ENCODE measurements at places on chromosomes 2 and 18.

- DNase-seq: no peak
Observed at GRCh38 chr2:10989782-10990181, 78.0 kb downstream of the KCNF1 start.

- no peak for DNase-seq
Observed at GRCh38 chr2:75788902-75789301, 78.2 kb upstream of the GCFC2 start.

DNA sequence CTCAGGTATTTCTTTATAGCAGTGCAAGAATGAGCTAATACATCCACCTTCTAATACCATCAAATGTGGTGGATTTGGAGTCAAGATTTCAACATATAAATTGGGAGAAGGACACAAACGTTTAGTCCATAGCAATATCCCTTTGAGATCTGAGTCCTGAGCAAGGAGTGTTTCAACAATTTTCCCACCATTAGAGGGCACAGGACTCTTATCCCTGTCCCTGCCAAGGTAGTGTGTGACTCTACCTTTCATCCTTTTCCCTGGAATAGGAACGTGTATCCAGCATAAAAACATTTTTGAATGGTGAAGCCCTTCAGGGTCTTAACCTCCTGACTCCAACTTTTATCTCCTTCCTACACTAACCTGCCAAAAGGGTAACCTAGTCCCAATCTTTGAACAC lies 181.3 kb upstream of the SRD5A2 start:
- DNase-seq: no peak

GRCh38 chr2:173759959-173760358 lies 205.2 kb downstream of the SP3 start:
- no peak for DNase-seq

DNA sequence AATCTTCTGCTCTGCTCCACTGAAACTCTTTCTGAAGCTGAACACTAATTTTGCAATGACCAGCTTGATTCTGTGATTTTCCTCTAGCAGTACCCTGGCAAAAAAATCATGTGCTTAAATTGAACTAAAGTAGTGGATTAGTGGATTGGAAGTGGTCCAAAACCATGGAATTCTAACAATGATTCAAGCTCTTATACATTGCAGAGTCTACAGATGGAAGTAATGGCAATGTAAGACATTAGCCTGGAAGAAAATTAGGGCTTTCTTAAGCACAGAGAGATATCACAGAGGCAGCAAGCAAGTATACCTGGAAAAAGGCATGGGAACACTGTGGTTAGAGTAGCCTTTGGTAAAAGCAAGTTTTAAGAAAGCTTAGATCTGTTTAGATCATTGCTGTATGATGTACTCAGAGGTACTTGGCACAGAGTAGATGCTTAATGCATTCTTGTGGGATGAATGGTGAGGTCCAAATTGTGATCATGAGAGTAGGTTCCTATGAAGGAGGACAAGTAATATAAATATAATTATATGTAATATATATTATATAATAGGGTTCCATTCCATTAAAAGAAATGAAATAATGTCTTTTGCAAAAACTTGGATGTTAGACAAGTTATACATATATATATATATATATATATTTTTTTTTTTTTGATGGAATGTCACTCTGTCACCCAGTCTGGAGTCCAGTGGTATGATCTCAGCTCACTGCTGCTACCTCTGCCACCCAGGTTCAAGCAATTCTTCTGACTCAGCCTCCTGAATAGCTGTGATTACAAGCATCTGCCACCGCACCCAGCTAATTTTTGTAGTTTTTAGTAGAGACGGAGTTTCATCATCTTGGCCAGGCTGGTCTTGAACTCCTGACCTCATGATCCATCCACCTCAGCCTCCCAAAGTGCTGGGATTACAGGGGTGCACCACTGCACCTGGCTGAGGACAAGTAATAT lies 172.2 kb upstream of the SCN7A start:
- DNase-seq: no peak

GRCh38 chr2:14011190-14011589 lies 621.3 kb upstream of the LRATD1 start:
- DNase-seq: no peak

DNA sequence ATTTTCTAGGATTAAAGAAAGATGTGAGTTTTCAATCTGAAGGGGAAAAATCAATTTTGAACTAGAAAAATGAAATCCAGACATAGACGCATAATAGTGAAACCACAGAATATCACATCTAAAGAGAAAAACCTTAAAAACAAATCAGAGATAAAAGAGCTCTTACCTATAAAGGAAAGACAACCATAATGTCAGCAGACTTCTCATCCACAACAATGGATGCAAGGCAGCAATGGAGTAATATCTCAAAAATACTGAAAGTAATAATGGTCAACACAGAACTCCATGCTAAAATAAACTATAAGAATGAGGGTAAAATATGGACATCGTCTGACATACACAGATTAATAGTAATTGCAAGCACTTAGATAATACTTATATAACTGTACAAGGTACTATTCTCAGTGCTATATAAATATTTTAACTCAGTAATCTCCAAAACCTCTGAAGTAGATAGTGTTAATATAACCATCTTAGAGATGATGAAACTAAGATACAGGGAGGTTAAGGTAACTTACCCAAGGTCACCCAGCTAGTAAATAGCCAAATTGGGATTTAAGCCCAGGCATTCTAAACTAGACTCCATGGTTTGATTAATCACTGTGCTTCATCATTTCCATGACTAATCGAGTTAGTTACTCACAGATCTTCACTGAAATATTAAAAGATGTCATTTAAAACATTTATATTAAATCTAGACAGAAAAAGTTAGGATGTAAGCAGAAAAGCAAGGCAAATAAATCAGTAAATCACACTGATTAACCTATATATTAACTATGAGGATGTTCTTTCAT lies 89.4 kb upstream of the SPTBN1 start:
- no peak for DNase-seq

DNA sequence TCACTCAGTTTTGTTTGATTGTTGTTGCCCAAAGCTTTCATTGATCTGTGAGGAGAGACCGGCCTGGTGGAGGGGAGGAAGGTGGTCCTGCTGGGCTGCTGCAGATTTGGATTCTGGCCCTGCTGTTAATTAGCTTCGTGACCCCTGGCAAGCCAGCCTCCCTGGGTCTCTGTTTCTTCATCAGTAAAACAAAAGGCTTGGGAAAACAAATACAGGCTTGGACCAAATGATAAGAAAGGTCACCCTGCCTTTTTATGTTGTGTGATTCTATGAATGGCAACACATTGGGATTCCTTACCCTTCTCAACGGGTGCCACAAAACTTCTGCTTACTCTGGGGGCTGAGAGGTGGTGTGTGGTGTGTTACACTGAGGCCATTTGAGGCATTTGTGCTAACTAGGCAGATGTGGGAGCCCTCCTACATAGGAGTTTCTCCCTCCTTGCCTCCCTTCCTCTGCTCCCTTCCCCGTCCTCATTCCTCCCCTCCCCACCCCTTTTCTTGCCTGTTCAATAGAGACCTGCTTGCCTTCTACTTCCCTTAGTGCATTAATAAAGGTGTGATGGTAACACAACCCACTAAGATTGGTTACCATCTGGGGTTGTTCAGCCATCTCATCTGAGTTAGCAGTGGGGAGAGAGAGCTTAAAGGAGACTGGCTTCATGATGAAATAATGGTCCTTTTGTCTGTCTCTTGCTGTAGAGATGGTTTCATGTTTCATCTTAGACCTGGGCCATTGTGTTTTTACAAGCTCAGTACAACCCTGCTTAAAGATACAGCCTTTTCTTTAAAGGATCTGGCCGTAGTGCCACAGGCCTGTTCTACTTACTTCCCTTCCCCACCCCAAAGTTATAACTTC lies 96.2 kb downstream of the TANC1 start:
- no peak for DNase-seq

- DNase-seq: no peak
Observed at GRCh38 chr2:200364620-200365019, 58.1 kb downstream of the SPATS2L start.

- no peak for DNase-seq
Observed at GRCh38 chr2:56448403-56449001, 264.7 kb downstream of the CCDC85A start.
